ENCODE measurements at places on chromosomes 5 and 9.

DNA sequence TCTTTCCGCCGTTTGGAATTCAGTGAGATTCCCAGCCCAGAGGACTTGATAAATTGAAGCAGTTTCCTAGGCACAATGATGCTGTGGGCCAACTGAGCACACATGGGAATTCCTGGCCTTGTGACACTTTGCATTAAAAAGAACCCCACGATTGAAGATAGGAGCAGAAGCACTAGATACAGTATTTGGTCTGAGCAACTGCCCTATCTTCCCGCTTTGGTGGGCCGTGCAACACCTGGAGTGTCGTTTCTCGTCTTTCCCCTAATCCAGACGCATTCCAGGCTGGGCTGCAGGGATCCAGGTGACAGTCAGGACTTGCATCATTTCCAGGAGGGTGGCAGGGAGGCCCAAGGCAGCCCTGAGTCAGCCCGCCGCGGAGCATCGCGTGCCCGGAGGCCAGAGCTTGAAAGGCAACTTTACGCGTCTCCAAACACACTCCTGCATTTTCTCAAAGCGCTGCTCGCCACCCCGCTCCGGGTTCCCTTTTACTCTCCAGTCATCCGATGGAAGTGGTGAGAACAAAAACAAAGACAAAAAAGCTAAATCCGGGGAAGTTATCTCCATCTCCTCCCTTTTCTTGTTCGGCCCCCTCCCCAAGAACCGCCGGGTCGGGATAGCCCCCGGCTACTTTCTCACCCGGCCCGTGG, 753 bp upstream of the STC2 start:
- peak; percentile 69 for DNase-seq

DNA sequence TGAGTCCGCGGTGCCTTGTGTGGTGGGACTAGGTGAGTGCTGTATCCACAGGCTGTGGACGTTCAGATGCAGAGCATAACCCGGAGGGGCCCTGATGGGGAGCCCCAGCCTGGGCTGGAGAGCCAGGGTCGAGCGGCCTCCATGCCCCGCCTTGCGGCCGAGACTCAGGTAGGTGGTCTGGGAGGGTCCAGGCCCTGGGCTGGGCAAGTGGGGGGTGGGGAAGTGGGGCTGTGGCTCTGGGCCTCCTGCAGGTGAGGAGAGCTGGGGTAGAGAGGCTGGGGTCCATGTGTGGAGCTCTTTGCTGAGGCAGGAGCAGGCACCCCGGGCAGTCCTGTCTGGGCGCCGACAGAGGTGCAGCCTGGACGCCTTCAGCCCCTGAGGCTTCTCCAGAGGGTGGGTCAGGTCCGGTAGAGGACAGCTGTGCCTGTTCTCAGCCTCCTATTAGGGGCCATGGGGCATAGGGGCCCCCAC, 241.1 kb downstream of the CACNA1B start:
- no peak for DNase-seq

GRCh38 chr5:96861076-96861475, 15.2 kb upstream of the ERAP2 start:
- no peak for DNase-seq

DNA sequence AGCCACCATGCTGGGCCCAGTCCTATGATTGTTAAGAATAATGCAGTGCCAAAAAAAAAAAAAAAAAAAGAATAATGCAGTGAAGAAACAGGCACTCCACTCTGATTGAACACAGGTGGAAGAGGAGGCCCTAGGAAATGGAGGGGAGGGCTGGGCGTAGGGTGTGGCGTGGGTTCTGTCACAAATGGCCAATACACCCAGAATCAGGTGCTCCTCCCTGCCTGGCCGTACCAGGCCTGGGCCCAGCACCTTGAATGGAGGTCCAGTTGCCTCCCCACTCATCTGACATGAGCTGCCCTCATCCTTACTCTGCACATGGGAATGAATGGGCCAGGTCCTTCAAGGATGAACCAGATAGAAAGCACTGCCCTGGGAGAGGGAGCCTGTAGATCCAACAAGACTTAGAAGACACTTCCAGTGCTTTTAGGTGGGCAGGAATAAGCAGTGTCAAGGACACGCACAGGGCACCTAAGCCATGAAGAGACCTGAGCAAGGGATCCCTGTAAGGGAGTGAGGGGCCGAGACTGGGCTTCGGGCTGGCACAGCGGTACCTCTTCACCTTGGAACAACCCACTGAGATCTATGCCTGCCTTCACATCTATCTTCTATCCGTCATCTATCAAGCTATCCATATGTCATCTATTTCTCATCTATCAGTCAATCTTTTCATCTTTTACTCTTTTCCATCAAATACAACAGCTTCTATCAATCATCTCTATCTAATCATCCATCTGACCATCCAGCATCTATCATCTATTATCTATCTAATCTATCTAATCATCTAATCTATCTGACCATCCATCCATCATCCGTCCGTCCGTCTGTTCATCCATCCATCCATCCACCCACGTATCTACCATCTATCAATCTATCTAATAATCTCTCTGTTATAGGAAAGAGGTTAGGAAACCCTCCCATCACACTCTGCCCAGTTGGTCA, 15.9 kb downstream of the NINJ1 start:
- DNase-seq: no peak

DNA sequence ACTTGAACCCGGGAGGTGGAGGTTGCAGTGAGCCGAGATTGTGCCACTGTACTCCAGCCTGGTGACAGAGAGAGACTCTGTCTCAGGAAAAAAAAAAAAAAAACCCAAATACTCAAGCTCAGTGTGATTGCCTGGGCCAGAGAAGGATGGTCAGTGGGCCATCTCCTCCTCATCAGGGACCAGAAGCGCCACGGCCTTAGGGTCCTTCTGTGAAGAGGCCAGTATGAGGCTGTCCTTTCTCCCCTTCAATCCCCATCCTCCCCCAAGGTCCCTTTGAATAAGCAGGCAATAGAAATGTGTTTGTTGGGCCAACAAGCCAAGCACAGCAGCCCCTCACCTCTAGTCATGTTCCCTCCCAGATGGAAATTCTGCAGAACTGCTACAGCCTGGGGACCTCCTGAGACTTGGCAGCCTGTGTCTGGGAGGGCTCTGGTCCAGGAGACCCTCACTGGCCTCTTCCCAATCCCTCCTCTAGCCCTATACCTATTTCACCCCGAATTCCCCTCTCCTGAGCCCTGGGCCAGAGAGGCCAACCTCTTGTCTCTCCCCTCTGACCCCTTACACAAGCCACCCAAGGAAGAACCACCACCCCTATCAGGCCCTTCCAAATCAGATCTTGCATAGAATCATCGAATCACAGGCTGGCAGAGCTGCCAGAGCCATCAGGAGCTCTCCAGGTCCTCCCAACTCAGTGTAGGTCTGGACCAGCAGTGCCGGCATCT, 1.0 kb downstream of the CSF1R start:
- DNase-seq: no peak

GRCh38 chr5:12292610-12293204, 388.5 kb upstream of the CTNND2 start:
- no peak for DNase-seq

DNA sequence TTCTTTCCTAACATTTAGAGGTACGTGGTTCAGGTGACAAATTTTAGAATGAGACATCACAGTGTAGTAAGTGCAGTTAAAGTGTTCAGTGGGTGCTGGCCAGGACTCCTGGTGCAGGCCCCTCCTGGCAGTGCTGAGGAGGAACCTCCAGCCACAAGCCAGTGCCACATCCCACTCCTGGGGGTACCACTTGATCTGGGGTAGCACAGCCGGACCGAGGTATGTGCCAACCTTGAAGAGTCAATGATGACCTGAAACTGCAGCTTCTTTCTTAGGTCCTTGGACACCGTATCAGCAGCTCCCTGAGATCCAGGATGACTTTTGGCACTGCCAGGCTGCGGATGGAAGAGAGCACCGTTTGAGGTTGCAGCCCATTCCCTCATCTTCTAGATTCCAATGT, 310.4 kb upstream of the IRX4 start:
- DNase-seq: no peak

GRCh38 chr5:28066856-28067255, 1028.5 kb upstream of the CDH9 start:
- no peak for DNase-seq

- no peak for DNase-seq
Observed at GRCh38 chr9:90201766-90202165, 440.9 kb downstream of the DIRAS2 start.

DNA sequence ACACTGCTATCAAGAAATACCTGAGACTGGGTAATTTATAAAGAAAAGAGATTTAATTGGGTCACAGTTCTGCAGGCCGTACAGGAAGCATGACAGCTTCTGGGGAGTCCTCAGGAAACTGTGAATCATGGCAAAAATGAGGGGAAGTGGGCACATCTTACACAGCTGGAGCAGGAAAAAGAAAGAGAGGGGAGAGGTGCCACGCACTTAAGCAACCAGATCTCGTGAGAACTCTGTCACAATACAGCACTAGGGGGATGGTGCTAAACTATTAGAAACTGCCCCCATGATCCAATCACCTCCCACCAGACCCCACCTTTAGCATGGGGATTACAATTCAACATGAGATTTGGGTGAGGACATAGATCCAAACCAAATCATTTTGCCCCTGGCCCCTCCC, 105.5 kb upstream of the CPLX2 start:
- no peak for DNase-seq

GRCh38 chr5:107063511-107063910, 607.2 kb downstream of the EFNA5 start:
- no peak for DNase-seq

DNA sequence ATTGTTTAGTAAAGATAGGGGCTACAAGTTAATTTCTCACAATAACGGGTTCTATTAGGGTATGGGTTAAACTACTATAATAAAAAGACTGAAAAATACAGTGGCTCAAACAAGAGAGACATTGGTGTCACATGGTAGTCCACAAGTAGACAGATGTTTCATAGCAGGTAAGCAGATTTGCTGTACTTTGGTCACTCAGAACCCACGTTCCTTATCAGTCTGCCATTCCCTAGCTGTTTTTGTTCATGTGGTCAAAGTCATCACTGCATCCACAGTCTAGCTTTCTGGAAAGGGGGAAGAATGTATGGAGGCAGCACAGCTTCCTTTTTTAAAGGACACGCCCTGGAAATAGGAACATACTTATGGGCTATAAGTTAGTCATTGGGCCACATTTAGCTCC, 73.0 kb downstream of the SLC12A2 start:
- DNase-seq: no peak

- no peak for DNase-seq
Observed at GRCh38 chr9:108476574-108476973, 379.2 kb downstream of the ACTL7B start.

DNA sequence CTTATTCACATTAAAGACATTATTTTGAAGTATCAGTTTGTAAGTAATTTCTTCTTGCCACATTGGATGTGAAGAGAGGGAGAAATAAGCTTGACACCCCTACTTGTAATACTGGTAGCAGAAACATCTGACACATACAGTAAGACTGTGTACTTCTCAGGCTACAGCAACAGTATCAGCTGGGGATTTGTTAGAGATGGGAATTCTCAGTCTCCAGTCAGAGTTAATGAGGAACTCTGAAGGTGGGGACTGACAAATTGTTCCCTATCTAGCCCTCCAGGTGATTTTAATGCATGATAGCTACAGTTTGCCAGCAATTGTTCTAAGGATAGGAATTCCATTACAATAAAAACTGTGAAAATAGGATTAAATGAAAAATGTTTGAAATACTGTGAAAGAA, 524.8 kb downstream of the PRR16 start:
- DNase-seq: no peak

- peak; percentile 77 for DNase-seq
Observed at GRCh38 chr9:128214571-128215490, 11.7 kb downstream of the DNM1 start.

- no peak for DNase-seq
Observed at GRCh38 chr5:149127394-149127955, 13.8 kb upstream of the ABLIM3 start.

DNA sequence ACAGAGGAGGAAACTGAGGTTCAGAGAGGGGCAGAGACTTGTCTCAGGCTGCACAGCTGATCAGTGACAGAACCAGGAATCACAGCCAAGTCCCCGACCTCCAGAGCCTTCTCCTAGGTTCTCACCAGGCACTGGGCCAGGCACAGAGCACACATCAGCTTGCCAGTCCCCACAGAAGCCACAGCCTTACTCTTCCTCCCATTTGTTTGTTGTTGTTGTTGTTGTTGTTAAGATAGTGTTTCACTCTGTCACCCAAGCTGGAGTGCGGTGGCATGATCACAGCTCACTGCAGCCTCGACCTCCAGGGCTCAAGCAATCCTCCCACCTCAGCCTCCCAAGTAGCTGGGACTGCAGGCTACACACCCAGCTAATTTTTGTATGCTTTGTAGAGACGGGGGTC, 41.4 kb downstream of the NAIF1 start:
- no peak for DNase-seq

DNA sequence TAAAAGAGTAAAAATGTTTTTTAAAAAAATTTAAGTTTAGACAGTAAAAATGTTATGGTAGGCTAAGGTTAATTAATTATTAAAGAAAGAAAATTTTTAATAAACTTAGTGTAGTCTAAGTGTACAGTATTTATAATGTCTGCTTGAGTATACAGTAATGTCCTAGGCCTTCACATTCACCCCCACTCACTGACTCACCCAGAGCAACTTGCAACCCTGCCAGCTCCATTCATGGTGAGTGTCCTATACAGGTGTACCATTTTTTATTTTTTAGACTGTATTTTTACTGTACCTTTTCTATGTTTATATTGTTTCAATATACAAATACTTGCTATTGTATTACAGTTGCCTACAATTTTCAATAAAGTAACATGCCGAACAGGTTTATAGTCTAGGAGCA, 234.1 kb downstream of the AUH start:
- DNase-seq: no peak

DNA sequence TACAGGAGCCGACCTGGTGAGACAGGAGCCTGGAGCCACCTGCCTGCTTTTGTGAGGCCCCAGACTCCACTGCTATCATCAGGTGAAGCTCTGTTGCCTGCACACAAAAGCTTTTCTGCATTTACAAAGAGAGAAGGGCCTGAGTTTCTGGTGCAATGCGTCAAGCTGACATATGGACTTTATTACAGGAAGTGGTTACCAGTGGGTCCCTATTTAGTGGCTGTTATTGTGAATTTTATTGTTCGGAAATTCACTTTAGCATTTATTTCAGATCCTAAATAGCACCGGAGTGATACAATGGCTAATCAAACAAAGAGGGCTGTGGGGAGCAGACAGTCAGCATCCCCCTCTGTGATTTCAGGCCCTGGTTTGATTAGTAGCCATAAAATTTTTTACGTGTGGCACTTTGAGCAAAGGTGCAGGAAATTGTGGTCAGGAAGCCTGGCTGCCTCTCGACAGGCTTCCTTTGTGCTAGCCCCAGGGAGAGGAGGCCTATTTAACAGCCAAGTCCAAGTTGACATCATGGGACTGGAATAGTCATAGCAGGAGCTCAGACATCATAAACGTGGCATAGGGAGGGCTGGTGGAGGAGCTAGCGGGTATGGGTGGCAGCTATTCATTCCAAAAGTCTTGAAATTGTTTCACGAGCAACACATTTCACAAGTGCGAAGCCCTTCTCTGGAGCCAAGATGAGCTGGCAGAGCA, 8.4 kb downstream of the TGFBI start:
- DNase-seq: no peak

DNA sequence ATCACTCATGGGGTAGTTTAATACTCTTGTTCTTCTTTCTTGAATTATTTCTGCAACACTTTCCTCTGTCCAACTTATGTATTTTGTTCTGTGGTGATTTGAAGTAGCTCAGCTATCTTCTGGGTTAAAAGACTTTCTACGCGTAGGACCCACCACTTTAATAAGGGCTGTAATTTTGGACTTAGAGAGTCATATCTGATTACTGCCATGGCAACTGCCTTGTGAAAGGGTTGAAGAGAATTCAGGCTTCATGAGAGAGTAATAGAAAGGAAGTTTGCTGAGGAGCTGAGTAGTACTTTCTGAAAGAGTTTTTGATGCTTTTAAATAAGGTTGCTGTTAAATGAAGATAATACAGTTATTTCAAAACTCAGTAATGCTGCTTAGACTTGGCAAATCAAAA, 89.5 kb downstream of the TLE4 start:
- DNase-seq: no peak
